ENCODE measurements at places on chromosomes 2 and 18.

DNA sequence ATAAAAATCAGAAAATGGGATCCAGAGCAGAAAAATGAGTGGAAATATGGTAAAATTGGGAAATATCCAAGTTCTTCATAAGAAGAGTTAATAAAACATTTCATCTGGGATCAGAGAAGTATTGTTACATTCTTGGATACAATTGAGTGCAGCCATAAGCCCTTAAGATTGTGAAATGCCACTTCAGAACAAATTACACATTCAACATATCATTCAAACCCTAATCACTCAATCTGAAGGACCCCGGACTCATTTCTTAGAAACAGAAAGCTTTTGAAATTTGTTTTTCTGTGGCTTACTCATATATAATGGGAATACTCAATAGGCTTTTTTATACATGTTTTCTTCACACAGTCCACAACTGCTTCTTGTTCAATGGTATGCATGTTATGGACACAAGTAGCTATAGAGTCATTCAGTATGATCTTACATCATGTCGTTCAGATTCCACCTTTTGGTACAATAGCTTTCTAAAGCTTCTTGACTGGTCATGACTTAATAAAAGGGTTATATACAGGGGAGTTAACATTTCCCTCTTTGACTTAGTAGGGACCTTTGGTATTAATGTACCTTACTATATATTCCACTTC is 39.9 kb downstream of the SCN7A start:
- DNase-seq: no peak

DNA sequence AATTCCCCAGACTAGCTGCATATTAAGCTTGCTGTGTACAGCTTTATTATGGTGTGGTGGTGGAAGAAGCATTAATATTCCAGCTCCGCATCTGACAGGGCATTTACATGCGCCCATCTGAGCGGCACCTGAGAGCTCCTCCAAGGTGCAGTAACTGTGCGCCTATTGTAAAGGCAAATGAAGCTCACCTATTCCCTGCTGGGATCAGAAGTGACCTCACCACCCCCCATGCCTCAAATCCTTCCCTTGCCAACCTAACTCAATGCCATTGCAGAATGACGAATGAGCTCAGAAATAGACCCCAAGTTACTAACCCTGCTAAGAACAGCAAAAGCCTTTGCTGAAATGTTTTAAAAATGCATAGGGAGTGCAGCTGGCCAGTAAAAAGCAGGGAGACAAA is 14.3 kb downstream of the BCL11A start:
- no peak for DNase-seq

DNA sequence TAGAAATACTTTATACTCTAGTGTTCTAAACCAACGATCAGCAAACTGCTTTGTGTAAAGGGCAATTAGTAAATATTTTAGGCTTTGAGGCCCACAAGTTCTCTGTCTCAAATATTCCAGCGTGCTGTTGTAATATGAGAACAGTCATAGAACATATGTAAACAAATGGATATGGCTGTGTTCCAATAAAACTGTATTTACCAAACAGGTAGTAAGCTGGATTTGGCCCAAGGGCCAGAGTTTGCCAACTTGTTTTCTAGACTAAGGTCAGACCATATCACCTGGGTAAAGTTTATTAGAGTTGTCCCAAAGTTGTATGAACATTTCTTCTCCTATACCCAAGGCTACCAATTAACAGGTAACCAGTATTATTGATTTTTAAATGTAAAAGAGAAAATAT is 303.2 kb upstream of the MC4R start:
- peak; percentile 95 for DNase-seq

DNA sequence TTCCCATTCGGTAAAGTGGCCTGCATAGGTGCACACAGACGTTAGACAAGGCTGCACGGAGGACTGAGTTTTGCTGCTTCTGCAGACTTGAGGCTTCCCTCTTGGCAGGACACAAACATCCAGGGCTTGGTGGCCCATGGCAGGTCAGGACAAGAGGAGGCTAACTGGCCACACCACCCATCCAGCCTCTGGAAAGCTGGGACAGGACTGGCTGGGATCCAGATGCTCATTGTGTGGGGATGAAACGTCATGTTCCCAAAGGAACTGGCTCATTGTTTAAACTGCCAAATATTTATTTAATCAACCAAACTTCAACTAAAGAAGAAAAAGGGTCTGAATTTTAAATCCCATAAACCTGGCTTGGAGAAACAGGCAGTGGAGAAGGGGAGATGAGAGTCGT is 239.1 kb upstream of the EPAS1 start:
- no peak for DNase-seq

DNA sequence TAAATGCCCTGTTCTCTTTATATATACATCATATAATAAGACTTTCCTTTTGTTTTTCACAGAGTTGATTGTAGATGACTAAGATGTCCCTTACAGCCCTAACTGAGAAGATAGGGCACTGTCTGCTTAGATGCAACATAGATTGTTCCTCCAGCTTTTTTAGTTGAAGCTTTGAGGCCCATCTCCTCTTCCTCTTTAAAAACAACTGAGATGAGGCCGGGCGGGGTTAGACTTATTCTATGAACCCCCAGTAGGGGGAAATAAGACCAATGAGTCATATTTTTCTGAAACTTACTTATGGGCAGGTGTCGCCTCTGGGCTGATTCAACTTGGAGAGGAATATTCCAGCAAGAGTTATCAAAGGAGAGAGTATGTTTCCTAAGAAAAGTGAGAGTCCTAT is 84.6 kb downstream of the FBXO15 start:
- no peak for DNase-seq

- DNase-seq: no peak
Measured at GRCh38 chr2:102289129-102289528, 22.2 kb upstream of the IL1RL1 start.

DNA sequence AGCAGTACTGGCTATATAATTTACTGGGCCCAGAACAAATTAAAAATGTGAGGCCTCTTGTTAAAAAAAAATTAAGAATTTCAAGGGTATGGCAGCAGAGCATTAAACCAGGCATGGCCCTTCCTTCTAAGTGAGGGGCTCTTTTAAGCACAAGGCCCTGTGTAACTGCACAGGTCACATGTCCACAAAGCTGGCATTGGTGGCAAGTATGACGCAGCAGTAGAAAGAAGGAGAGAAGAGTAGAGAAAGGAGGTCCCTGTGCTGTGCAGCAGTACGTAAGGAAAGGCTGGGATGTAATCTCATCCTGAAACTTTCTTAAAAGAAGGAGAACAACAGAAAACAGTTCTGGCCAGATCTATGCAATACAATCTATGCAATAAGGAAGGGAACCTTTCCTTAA is 51.2 kb downstream of the MBD2 start:
- DNase-seq: no peak

GRCh38 chr18:34848695-34849094 is 138.6 kb downstream of the DTNA start:
- DNase-seq: no peak

DNA sequence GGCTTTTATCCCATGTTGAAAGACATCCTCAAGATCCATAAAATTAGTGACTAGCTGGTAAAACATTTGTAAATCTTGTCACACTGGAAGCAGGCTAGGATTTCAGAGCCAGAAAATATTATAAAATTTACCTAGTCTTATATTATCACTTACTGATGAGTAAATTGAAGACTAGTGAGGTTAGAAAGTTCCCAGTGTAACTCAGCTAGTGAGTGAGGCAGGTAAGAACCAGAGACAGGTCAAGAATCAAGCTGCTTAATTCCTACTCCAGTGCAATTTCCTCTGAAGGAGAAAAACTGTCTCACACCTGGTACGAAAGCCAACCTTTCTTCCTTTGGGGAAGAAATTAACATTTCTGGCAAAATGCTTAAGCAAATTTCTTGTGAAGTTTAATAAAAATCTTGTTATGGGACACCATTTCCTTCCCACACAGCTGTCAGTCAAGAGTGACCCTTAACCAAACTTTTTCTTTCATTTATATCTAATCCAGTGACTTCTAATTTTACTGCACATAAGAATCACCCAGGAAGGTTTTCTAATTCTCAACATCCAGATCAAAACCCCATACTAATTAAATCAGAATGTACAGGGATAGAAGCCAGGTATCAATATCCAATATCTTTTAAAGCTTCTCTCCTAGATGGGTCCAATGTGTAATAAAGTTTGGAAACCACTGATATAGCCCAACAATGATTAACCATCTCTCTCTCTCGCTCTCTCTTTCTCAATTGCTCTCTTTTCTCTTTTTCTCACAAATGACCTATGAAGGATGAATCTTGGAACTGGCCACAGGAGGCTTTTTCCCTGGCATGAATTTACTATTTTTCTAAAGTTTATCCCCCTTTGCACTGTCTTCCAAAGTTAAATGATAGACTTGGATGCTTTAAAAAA is 264.3 kb upstream of the SLC39A10 start:
- DNase-seq: no peak

- DNase-seq: no peak
Measured at GRCh38 chr2:208413931-208414330, 7.3 kb downstream of the PTH2R start.

DNA sequence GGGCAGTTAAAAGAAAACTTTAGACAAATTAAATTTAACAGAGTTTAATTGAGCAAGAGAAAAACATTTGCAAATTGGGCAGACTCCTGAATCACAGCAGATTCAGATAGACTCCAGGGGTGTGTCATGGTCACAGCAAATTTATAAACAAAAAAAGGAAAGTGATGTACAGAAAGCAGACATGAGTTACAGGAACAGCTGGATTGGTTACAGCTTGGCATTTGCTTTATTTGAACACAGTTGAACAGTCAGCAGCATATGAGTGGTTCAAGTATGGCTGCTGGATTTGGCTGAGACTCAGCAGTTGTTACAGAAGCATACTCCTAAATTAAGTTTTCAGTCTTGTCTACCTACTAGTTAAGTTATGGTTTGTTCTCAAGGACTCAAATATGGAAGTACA is 82.3 kb upstream of the NYAP2 start:
- DNase-seq: no peak

DNA sequence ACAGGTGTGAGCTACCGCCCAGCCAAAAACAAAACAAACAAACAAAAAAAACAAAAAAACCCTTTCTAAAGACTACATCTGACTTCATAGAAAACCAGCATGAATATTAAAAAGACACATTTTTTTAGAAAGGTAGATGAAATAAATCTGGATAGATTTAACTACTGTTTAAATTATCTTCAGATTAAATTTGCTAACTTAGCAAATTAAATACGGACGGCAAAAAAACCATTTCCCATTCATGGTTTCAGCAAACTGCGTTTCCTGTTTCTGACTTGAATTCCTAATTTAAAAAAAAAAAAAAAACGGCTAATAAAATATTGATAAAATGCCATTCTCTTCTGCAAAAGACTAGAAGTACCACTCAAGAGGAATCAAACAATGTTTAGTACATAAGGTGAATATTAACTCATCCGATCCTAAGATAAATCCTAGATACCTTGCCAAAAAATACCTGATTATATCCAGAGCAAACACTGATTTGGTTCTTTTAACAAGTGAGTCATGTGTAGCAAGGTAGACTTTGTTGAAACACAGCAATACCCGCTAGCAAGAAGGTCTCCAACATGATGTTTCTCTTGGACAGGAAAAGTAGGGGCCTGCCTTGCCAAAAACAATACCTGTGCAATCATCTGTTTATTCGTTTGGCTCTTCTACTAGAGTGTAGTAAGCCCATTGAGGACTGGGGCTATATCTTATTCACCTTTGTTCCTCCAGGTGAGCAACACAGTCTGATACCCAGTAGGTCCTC is 96.2 kb downstream of the BARD1 start:
- DNase-seq: no peak

- DNase-seq: peak; percentile 75
Measured at GRCh38 chr2:196586511-196586991, 53.0 kb upstream of the CCDC150 start.

DNA sequence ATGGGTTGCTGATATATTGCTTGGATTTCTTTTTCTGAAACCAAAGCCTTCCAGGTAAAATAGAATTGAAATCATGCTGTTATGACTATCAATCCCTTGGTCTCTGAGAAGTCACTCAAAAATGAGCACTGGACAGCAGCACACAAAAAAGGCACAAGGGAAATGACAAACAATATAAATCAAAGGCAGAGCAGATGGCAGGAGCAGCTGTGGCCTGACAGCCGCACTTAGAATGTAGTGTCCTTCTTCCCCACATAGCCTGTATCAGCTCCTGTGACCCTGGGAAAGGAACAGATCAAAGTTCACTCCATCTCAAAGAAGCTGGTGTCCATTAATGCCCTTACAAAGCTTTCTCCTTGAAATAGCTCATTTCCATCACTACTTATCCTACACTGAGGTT is 326.7 kb downstream of the SUCLG1 start:
- peak; percentile 16 for DNase-seq

DNA sequence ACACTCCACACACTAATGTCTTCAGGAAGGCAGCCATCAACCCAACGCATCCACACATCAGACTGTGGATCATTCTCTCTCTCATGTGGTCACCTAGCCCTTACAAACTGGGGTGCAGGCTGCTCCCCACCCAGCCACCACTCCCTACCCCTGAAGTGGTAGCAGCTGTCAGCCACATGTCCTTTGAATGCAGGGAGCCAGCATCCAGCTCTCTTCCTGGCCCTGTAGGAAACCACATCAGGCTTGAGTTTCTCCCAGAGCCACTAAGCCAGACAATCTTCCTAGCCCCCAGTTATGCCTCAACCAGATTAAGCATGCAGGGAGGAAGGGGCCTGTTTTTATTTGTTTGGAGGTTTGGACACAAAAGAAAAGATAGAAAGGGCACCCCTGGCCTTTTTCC is 52.8 kb upstream of the SPP2 start:
- no peak for DNase-seq

DNA sequence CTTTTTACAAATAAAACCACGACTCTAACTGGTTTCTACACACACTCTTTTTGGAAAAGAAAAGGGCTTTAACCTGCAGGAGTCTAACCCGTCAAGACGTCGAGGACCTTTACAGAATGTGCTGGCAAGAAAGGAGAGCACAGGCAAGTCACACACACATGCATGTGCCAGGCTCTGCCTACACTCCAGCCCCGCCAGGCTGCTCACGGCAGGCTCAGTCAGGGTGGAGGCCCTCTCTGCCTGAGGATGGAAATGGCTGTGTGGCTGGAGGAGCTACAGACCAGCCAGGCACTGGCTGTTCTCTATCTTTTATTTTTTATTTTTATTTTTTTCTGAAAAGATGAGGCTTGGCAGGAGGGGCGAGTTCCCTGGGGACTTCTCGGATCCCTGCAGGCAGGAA is 10.2 kb downstream of the SIX3 start:
- DNase-seq: no peak

- DNase-seq: no peak
Measured at GRCh38 chr2:39225567-39225966, 18.2 kb downstream of the CDKL4 start.

- no peak for DNase-seq
Measured at GRCh38 chr2:98921062-98921461, 15.0 kb downstream of the CRACDL start.

GRCh38 chr2:47819834-47820233 is 36.9 kb downstream of the MSH6 start:
- DNase-seq: no peak

DNA sequence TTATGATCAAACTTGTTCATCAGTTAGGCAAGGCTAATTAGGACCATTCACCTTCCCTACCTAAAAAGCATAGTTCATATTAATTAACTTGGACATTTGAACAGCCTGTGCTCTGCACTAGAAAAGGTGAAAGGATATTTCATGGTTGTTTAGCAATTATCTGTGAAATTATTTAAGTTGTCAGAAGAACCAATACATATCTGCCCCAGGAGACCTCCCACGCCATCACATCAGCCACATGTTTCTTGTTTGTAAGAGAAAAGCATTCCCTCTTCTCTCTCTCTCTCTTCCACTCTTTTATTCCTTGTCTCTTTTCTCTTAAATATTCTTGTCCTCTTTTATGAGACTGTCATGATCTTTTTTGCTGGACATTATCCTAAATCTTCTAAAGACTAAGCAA is 282.0 kb upstream of the RND3 start:
- no peak for DNase-seq

GRCh38 chr18:65017372-65017760 is 733.4 kb upstream of the CDH7 start:
- peak; percentile 90 for DNase-seq

All from NCI-H510A treated with DMSO at 0.1 percent for 48 hours (cell line).